ENCODE measurements at places on chromosomes 2 and 18. TPM values are rescaled to one million over a fixed set of nuclear protein-coding genes. Genes with fewer than 3 reads are reported as not detected.

Gene EMILIN1
- total RNA-seq: 0.32 TPM

Gene PRSS56
- not detected for total RNA-seq

Gene CCDC68
- total RNA-seq: not detected

Gene FAM124B
- 2.7 TPM for total RNA-seq

Gene CD8B2
- not detected for total RNA-seq
